ENCODE measurements at places on chromosomes 12 and 14.

GRCh38 chr14:96156804-96157760 lies 47.6 kb upstream of the BDKRB2 start:
- DNase-seq = no peak

- no peak for DNase-seq
Measured at GRCh38 chr12:6330192-6330591, 11.7 kb downstream of the TNFRSF1A start.

GRCh38 chr14:89425931-89426330 lies 8.9 kb upstream of the FOXN3 start:
- no peak for DNase-seq

DNA sequence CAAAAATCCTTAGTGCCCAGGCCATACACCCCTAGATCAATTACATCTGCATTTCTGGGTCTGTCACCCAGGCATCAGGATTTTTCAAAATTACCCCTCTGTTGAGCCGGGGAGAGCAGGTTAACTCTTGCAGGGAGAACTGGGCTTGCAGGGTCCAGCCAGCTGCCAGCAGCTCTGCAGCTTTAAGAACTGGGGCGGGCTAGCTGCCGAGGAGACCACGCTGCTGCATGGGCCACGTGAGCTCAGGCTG lies at the start of gene DGLUCY:
DGLUCY (plus strand) TSS at position 245 of the 250 bp plus-strand sequence. CDS start 46,222 bp downstream, outside the sequence.
- no peak for DNase-seq

Data from hematopoietic multipotent progenitor cell treated with erythropoietin and hydrocortisone succinate and interleukin-3 and kit ligand, for 15 days (in vitro differentiated cells).